ENCODE measurements at places on chromosomes 16 and 17.
A peak's percentile ranks its signal among the peaks of the same experiment; 100 is the strongest.

GRCh38 chr17:9330611-9331271 lies 244.9 kb downstream of the STX8 start:
- no peak for DNase-seq

- DNase-seq = no peak
Observed at GRCh38 chr17:5562661-5563360, 21.5 kb downstream of the NLRP1 start.

DNA sequence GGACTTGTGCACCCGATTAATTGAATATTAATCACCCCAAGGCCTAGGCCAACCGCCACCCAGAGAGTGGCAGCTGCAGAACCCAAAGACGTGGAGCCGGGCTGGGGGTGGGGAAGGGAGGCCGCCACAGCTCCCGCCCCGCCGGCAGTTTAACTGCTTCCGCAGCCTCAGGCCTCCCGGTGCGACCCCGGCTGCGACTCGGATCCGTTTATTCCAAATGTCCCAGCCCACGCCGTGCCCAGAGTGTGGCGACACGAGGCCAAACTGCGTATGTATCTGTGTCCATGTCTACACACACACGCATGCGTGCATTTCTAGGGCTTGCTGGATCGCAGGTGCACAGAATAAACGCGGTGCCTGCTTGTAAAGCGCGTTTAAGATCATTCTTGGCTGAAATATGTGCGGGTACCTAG lies 802 bp upstream of the TOB1 start:
- peak; percentile 84 for DNase-seq

DNA sequence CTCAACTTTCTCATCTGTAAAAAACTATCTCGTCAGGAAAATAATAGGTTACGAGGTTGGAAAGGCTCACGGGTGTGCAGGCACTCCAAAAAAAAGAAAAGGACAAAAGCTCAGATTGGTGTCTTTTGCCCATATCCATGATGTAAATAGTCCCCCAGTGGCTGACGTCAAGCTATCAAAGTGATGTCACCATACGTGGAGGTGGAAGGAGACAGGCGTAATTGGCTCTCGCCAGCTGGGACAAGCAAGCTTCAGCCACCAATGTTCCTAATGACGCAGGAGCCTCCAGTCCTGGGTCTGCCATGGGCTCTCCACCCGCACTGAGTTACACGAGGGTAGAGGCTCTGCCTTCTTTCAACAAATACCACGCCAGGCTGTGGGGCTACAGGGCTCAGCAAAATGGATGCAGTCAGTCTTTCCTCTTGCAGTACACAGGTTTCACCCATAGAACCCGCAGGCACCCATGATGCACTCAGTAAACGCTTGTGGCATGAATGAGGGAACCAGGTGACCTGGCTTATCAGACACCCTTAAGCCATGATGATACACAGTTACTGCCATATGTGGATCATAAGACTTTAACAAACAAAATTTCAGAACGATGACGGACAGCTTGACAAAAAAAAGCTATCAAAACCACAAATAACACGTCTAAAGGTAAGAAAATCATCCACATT lies 50.5 kb downstream of the COTL1 start:
- DNase-seq = no peak

- DNase-seq = no peak
Observed at GRCh38 chr16:47980212-47980611, 175.6 kb downstream of the ABCC12 start.

DNA sequence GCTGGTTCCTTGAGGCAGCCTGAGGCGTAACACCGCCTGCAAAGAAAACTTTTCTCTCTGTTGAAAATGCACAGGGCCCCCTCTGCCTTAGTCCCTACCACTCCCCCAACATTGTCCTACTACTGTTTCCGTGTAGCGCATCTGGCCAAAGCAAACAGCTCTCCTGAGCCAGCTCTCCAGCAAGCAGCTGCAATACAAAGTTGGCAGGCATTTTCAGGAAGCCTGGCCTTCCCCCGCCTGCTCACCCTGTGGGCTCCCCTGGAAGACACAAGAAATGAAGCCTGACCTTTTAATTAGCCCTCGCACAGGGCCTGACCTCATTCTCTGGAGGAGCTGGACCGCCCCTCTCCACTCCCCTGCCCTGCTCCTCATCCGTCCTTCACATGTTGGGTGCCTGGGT lies 66.7 kb downstream of the SOX9 start:
- no peak for DNase-seq

DNA sequence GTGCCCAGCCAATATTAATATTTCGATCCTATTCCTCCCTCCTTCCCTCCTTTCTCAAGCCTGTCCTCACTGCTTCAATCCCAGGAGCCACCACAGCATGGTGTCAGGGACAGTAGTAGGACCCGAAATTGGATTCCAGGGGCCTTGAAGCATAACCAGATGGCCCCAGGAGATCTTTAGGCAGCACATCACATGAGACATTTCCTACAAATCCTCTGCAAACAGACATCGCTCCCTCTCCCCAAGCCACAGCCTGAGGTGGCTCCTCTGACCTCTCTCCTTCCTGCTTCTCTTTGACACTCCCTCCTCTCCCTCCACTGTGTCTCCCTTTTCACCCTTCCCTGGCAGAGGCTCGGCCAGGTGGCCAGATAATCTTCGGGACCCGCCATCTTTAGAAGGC lies 76.6 kb downstream of the BMERB1 start:
- no peak for DNase-seq

DNA sequence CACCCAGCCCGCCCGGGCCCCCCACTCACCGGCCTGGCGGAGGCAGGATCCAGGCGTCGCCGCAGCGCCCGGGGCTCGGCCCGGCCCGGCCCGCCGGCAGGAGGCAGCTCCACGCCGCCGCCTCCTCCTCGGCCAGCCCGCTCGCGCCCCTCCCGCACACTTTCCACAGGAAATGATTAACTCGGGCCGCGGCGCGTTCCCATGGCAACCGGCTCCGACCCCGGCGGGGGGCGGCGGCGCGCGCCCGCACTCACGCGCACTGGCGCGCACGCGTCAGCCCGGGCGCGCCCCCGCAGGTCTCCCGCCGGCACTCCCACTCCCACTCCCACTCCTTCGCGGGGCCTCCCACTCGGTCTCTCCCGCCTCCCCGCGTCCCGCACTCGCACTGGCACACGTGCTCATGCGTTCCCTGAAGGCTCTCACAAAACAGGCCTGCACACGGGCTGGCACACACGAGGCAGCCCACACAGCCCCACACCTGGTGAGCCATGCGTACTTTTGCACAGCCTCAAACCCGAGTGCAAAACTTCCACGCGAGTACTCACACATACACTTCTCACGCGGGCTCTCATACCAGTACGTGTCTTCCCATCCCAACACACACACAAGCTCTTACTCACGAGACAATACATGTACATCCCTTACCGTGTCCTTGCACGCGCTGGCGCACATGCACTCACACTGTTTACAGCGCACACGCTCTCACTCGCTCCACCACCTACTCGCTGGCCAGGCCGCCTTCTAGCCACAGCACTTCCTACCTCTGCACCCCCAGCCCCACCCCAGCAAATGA lies at the start of gene KIFC3:
Gene KIFC3, minus strand, starts transcription at position 151 of the 793 bp plus-strand sequence. CDS start 4,248 bp downstream, outside the sequence.
- DNase-seq = no peak

DNA sequence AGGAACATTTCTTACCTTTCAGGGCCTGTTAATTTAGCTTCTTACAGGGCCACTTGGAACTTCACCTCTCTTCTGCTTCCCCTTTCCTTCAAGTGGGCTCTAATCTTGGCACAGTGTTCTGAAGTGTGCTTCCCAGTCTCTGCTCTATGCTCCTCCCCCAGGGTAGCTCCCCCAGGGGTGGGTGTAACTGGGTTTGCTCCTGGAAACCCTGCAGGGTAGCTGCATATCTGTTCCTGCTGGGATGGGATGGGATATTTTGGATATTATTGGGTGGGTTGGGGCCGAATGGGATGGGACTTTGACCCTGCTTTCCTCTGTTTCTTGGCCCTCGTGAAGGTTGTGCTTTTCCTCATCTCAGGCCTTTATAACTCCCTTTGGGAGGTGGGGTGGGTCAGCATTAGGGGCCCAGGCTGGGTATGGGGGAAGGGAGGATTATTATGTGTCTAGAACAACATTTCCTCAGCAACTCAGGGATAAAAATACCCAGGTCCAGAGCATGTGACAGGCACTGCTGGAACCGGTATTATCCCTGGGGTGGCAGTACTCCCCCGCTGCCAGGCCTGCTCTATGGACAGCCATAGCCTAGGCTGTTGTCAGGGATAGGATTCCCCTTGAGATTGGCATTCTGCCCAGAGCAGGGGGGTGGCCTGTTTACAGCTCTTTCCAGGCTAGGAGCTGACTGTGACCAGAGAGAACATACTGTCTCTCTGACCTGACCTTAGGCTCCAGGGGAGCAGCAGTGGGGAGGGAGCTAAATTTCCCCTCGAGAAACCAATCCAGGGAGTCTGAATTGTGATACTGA lies 5.0 kb downstream of the NFE2L1 start:
- DNase-seq = no peak

- no peak for DNase-seq
Observed at GRCh38 chr17:50605429-50605828, 29.3 kb upstream of the ABCC3 start.
